ENCODE measurements at places on chromosomes 3 and 15.

DNA sequence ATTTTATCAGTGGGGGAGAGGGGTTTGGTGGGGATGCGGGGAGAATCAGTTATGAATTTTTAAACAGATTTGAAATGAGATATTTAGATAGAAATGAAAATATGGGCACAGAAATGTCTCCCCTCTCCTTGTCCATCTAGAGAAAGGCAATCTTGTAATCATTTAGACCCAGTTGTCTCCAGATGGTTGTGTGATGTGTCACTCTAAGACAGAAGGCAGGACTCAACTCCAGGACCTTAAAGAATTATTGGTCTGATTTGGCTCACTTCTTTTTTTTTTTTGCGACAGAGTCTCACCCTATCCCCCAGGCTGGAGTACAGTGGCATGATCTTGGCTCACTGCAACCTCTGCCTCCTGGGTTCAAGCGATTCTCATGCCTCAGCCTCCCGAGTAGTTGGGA is 77.2 kb downstream of the EOMES start:
- no peak for DNase-seq

- no peak for DNase-seq
Measured at GRCh38 chr3:52774901-52775864, 2.2 kb upstream of the ITIH1 start.

DNA sequence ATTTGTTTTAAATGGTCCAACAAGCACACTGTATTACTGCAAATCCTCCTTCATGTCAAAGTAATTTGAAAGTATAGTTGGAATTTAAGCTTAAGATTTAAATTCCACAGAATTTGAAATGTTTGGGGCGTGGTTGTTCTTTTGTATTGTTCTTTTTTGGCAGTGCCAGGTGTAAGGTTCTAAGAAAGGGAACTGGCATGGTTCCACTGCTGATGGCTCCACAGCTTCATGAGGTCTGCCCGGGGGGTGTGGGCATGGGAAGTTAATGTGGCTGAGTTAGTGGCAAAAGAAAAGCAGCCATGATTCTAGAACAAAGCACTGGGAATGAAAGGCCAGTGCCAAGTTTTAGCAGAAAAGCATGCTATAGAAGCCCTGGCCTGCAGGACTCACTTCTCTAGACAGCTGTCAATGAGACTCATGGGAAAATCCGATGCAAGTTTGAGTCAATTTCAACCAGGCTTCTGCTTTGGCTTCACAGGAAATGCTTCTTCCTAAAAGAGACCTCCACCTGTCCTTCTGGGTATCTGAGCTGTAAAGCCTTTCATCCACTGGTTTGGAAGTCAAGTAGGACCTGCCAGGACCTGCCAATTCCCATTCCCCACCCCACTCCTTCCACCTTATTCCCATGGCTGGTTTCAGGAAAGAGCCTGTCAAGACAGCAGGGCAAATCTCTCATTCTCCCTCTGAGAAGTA is 18.9 kb downstream of the CDCP1 start:
- no peak for DNase-seq

DNA sequence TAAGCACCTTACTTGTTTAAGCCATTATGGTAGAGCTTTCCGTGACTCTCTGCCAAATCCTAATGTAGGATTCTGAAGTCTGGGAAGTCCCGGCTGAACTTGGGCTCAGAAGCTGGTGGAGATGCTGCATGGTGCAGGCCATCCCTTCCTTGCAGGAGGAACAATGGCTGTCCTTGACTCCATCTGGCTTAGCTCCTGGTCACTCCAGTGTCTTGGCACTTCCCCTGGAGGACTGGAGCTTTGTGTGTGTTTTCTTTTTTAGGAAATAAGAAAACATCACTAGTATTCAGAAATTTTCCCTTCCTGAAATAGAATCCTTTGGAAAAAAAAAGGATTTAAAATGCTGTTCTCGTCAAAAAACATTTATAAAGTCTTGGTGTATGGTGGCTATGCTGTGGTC is 209.3 kb upstream of the ROPN1 start:
- DNase-seq: no peak

GRCh38 chr3:141228395-141228794 is 3.2 kb upstream of the PXYLP1 start:
- DNase-seq: no peak

- no peak for DNase-seq
Measured at GRCh38 chr3:87900061-87900460, 158.7 kb downstream of the CGGBP1 start.

GRCh38 chr3:46214751-46215352 is 6.7 kb upstream of the CCR1 start:
- DNase-seq: no peak

GRCh38 chr3:93910097-93910496 is 63.6 kb downstream of the PROS1 start:
- DNase-seq: no peak

DNA sequence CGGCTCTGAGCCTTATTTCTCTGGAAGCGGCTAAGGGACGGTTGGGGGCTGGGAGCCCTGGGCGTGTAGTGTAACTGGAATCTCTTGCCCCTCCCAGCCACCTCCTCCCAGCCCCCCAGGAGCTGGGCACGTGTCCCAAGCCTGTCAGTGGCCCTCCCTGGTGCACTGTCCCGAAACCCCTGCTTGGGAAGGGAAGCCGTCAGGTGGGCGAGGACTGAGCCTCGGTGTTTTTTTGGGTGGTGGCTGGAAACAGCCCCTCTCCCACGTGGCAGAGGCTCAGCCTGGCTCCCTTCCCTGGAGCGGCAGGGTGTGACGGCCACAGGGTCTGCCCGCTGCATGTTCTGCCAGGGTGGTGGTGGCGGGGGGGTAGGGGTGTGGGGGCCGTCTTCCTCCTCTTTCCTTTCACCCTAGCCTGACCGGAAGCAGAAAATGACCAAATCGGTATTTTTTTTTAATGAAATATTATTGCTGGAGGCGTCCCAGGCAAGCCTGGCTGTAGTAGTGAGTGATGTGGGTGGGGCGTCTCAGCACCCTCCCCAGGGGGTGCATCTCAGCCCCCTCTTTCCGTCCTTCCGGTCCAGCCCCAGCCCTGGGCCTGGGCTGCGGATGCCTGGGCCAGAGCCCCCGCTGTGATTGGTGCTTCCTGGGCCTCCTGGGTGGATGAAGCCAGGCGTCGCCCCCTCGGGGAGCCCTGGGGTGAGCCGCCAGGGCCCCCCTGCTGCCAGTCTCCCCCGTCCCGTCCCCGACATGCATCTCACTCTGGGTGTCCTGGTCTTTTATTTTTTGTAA is 58.8 kb upstream of the GOLGA8A start:
- DNase-seq: no peak

DNA sequence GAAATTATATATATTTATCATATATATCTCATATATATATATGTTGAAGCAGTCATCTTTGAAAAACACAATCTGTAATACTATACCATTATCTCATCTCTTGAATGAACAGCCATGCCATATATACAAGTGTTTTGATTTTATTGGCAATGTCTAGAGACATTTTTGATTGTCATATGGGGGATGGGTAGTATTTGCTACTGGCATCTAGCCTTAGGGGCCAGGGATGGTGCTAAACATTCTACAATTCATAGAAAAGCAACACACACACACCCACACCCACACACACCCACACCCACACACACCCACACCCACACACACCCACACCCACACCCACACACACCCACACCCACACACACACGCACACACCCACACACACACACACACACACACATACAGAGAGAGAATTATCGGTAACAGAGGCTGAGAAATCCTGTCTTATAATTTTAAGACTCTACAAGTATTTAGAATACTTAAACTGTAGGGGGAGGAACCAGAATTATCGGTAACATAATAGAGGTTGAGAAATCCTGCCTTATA is 11.1 kb upstream of the PIK3R4 start:
- no peak for DNase-seq

DNA sequence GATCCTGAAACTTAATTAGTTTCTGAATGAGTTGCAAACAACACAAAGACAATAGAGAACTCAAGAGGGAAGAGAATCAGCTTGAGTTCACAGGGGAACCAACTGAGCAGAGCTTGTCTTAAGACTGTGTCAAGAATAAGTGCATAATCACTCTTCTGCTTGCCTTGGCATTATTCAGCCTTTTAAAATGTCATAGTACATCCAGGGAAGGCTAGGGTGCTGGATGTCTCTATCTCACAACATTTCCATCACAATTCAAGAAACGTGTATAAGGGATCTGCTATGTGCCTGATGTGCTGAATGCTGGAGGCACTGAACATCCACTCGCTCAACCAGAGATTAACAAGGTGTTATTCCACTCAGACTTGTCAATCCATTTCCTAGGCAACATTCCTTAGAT is 122.6 kb downstream of the CPNE4 start:
- DNase-seq: no peak

DNA sequence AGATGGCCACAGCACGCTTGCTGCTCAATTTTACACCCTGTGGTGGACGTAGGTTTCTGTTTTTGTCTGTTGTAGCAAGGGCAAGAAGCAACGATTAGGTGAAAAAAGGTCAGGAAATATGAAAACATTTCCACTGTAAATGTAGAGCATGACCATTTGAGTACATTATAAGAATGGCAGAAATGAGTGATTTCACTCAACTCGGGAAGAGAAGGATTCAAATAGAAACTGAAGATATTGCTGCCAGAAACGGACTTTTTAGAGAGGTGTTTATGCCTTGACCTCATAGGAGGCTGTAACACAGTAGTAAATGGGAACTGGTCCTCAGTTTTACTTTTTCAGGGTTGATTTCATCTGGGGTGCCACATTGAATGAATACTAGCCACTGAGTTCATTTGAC is 33.1 kb upstream of the GASK1A start:
- no peak for DNase-seq

DNA sequence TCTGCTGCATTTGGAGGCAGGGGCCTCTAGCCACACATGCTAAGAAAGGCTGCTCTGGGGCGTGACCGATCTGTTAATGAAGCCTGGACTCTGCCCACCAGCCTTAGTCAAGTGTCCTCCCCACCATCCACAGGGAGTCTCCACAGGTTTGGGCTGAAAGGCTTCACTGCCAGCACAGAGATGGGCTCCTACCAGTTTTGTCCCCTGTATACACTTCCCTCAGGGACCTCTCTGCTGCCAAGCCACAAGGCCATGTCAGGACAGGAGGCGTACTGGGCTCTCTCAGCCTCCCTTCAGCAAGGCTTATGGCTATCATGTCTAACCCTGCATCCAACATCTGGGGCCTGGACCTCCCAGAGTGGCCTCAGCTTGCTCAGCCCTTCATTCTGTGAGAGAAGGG is 23.5 kb downstream of the KIF9 start:
- no peak for DNase-seq

DNA sequence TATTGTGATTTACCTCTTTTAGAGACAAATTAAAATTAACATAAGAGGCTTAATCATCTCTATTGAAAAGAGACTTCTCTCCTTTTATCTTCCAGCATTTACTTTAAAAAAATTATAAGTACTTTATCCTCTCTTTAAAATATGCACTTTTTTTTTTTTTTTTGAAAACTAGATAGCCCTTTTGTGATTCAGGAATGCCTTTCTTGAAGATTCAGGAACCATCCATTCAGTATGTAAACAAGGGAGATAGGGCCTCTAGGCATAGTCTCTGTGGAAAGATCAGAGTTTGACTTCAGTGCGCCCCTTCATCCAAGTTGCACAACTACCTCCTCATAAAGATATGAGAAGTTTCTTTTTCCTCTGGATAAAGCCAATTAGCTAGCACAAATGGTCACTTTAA is 1163.7 kb downstream of the SI start:
- DNase-seq: no peak

GRCh38 chr3:8627201-8627940 is 17.2 kb downstream of the SSUH2 start:
- no peak for DNase-seq

GRCh38 chr3:109926376-109926775 is 589.0 kb upstream of the DPPA4 start:
- no peak for DNase-seq

DNA sequence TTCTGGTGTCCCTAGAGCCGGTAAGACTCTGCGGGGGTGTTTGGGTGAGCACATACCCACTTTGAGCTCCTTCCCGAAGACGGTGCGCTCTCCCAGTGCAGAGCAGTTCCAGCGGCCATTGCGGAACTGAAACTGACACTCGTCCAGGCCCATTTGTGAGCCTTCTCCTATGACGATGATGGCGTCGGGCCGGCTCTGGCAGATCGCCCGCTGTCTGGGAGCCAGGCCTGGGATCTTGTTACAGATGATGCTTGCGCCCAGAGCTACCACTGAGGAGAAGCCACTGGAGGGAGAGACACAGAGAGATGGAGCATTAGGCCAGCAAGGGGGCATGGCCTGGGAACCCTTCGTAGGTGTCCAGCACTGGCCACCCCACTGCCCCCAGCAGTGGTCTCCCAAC is 5.0 kb downstream of the WNT7A start:
- no peak for DNase-seq

- DNase-seq: no peak
Measured at GRCh38 chr15:73923488-73924164, 2.6 kb upstream of the LOXL1 start.

DNA sequence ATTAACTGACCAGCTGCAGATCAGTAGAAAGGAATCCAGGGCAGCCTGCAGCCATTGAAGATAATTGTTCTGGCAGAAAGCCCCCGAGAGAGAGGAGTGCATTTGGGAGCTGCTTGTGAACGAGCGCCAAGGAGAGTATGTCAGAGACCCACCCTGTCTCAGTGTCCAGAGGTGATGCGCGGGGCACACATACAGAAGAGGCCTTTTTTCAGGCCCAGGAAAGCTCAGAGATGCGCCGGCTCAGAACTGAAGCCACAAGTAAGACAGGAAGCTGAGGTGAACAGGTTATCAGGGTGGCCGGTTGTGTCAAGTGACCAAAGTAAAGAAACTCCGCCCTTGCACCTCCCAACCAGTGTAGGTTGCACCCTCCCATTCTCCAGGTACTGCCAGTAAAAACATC is 59.8 kb upstream of the HEG1 start:
- no peak for DNase-seq

- DNase-seq: no peak
Measured at GRCh38 chr15:97383516-97383915, 577.0 kb upstream of the ARRDC4 start.

DNA sequence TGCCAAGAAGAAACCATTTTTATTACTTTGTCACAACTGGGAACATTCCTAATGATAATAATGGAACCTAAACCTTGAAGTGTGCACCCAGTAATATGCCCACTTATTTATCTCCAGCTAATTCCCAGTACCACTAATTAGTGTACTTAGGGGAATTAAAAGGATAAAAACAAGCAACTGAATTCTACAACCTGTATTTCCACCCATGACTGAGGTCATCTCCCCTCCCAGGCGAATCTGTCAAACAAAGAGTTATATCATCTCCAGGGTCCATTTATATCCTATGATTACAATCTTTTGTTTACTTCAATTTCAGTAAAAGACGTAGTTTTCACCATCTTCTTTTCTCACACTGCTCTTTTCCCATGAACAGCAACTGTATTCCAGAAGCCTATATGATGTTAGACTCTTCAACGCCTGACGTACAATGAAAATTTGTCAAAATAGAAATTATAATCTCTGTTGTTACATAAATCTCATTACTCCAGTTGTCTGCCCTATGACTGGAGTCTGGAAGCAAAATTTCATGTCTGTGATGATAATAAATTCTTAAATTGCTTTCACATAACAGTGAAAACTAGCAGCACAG is 177.6 kb downstream of the GOLIM4 start:
- no peak for DNase-seq

DNA sequence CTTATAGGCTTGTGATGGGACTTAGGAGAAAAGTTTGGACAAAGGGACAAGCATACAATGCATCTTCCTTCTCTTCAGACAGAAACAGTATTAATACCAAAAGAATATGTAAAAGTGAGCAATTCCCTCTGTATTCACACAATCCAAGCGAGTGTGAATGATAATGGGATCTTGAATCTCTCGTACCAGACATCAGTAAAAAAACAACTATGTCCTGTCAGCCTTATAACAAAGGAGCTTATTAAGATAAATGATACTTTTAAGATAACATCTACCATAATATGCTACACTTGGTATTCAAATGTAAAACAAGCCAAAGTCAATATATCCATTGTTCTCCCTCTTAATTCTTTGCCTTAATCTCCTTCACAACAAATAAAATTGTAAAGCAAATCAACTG is 288.6 kb upstream of the CNTN6 start:
- no peak for DNase-seq
